ENCODE measurements at places on chromosomes 16 and 17.

- DNase-seq, result no peak
Measured at GRCh38 chr17:77186141-77186604, 45.4 kb downstream of the SEC14L1 start.

- DNase-seq, result no peak
Measured at GRCh38 chr17:66468241-66469087, 166.1 kb downstream of the PRKCA start.

DNA sequence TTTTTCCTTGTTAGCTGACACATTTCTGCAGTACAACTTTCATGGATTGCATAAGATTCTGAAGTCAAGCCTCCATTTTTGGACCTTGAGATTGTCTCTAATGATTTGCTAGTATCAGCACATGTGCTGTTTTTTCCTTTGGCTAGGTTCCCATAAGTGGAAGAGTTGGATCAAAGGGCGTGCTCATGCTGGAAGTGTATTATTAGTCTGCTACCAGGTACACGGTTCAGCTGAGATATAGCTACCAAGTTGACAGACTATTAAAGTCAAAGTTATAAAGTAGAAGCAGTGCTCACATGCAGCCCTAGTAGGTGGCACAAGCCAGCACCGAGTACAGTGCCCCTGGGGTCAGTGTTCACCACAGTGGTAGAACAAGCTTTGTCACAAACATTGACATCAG lies 3.2 kb downstream of the FAHD1 start:
- no peak for DNase-seq

DNA sequence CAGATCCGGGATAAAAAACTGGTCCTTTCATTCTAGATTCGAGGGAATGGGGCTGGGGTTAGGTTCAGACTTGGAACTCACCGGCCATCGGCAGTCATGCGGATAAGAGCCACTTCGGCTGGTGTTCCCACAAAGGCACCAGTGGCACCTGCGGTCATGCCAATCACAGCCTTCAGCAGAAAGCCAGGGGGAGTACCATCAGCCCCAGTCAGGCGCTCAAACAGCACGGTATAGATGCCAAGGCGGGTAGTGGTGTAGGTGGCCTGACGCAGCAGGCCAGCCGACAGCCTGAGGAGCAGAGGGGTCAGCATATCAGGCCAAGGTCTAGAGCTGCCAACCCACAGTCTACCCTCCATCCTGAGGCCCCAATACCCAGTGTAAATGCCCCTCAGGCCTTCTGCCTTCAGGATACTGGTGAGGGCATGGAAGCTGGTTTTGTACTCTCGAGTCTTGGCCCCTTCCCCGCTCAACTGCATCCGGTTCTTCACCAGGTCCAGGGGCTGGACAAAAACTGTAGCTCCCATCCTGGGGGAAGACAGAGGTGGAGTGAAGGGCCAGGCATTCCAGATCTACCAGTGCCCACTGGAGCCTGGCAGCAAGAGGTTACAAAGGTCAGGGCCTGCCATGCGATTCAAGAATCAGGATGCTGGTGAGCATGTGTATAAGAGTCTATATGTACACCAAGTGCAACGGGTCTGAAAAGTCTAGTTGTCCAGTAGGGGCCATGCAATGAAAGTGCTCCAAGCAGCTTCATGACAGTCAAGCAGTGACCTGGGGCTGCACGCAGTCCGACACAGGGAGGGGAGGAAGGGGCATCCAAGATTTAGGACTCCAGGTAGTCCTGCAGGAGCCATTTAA lies 929 bp downstream of the SLC25A11 start:
- no peak for DNase-seq

DNA sequence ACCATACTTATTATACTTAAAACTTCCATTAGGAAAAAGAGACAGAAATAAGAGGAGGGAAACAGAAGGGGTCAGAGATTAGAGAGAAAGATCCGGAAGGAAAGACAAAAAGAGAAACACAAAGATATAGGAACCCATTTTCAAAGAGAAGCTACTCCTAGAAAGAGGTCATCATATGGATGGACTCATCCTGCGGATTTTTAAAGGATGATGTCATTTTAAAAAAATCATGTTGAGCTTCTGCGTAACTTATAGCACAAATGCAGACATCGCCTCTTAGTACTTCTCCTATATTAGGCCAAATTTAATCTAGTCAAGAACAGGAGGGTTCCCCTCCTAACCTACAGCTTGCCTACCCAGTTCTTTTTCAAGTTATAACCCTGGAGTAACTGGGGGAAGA lies 18.1 kb downstream of the EFTUD2 start:
- DNase-seq, result no peak

DNA sequence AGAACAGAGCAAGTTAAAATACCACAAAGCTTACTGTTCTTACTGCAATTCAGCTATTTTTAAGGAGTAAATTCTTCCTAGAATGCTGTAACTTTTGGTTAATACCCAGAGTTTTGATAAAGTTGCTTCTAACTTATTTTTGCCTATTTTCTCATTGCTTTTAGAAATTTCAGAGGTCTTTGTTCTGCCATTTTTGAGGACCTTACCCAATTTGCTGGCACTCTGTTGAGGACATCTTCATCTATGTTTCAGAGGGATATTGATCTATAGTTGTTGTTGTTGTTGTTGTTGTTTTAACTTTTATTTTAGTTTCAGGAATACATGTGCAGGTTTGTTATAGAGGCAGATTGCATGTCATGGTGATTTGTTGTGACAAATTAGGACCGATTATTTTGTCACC lies 111.0 kb upstream of the NACA2 start:
- DNase-seq, result no peak

DNA sequence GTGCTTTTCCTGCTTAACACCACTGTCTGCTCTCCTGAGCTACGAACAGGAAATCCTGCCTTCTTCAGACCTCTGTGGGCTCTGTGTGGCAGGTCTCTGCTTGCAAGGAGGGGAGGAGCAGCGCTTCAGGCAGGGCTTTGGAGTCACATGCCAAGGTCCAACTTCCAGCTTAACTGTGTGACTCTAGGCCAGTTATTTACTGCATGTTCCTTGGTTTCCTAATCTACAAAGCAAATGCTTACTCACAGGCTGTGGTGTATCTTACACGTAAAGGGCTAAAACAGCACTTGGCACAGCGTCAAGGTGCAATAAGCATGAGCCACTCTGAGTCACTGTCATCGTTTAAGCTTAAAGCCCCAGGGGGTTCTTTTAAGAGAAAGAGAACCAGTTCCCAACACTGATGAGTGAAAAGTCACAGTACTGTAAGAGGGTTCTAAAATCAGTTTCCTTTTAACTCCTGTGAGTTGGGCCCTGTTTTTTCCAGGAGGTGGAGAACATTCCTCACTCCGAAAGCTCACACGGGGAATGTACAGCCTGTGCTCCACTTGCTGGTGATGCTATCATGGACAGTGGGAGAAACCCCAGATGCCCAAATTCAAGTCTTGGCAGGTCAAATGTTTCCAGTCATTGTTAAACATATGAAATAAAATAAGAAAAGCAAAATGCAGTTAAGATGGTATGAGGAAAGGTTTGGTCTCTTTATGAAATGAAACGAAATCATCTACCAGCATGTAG lies 54.1 kb upstream of the BCAR1 start:
- peak; percentile 92 for DNase-seq

DNA sequence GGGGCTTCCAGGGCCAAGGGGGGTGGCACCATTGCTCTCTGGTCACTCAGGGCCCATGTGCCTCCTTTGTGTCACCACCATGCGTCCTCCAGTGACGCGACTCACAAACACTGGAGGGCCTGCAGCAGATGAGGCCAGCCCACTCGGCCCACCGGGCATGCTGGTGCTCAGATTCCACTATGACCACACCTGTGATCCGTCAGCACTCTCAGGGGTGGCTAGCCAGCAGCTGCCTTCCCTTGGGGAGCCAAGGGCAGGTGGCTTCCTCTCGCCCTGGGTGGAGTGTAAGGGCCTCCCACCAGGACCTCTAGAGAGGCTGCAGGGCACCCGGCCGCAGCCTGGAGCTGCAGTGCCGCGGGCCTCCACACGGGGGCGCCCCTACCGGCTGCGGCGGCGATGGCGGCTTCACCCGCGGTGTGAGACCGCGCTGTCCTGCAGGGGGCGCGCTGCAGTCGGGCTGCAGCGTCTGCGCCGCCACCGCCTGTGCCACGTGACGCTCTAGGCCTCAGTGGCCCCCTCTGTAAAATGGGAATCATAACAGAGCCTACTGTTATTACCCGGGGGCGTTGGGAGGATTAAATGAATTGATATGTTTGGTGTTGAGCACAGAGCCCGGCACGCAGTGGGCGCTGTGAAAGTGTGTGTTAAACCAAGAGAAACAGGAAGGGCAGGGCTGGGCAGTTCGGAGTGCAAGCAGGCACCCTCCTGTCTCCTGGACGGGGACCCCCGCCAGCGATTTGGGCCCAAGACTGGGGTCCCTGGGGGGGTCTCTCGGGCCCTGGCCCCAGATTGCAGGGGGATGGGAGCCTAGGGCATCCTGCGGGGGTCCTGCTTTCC lies 192.4 kb upstream of the GSE1 start:
- DNase-seq, result peak; percentile 66

DNA sequence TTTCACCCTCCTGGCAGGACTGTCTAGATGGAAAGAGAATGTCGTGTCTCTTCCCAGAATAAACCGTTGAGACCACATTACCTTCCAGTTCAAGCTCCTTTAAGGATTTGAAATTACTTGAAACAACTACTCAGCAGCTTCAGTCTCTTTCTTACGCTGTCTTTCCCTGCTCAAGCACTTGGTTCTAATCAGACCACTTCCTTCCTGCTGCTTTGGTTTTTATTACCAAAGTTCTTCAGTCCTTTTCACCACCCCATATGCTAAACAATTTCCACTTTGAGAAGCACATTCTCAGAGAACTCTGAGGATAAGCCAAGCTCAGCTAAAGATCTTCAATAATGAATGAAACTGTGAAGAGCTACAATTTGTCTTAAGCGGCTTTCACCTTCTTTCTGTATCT lies 105.4 kb downstream of the STX8 start:
- DNase-seq, result no peak

DNA sequence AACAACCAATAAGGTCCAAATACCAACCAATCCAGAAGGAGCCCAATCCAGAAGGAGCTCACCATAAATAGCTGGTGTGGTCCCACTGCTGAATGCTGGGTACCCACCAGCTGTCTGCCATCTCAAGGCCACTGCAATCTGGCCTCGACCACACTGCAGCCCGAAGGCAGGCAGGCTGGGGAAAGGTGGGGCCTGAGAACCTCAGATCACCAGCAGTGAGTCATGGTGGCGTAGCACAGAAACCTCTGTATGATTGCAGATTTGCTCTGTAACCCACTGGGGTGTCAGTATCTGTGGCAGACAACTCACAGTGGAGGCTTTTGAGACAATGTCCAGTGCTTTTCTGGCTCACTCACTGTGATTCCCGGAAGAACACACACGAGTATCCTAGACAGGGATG lies 14.7 kb upstream of the CMTR2 start:
- no peak for DNase-seq
